D721Med (cell line): ENCODE measurements at places on chromosomes 12 and 14.

DNA sequence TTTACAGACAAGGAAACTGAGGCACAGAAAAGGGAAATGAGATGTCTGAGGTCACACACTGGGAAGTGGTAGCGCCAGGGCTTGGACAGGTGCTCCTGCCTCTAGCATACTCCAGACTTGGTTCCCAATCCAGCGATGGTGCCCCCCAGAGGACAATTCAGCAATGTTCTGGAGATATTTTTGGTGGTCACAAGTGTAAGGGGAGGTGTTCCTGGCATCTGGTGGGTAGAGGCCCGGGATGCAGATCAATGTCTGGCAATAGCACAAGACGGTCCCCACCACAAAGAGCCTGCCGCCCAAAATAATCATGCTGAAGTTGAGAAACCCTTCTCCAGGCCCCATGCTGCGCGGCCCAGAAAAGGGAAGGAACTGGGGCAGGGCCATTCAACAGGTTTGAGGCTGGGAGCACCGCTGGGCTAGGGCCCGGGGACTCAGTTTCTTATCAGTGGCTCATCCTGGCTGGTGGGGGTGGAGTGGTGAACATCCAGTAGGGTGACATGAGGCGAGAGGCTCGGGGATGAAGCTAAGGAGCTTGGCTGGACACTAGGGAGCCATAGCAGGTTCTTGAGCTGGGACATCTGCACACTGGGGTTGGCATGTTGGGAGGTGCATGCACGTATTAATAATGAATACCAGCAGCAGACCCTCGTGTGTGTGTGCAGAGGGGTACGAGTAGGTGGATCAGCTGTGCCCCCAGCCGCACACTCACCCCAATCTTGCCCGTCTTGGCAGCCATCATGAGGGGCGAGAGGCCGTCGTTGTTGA is 35.1 kb downstream of the TRPV4 start:
- no peak for DNase-seq

- no peak for DNase-seq
These were observed 185.7 kb downstream of the RIMBP2 start for GRCh38 chr12:130530429-130530828.

GRCh38 chr14:24780281-24780680 is 146.3 kb upstream of the GZMB start:
- DNase-seq, result no peak

DNA sequence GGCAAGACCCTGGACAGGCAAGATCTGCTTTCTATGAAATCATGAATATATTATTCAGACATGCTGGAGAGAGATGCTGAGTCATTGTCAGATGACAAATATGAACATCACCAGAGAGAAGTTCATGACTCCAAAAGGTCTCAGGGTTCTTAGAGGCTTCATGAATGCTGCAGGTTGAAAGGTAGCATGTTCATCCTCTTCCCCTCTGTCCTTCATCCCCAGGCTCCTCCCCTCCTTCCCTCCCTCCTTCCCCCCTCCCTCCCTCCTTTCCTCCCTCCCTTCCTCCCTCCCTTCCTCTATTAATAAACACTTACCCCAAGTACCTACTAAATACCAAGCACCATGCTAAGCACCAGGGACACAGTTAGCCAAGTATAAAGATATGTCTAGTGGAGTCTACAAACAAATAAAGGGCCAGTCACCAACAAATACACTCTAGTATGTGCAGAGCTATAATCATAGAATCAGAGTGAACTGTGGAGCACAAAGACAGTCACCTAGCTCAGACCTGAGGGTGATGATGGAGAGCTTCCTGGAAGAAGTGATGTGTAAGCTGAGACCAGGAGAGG is 46.2 kb downstream of the RPH3A start:
- DNase-seq, result no peak

DNA sequence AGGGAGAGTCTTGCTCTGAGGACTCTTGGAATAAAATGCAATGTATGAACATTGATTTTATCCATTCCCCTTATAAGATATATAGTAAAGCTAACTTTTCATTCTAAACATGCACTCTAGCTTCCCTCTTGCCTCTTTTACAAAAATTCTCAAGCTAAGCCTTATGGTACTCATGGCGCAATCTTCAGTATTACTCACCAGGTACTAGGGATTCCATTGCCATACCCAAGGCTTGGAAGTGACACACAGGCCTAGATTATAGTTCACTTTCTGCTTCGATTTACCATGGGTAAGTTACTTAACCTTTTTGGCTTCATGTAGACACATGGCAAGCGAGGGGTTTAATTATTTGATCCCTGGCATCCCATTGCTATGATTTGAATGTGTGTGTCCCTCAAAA is 331.5 kb downstream of the LRIG3 start:
- no peak for DNase-seq

DNA sequence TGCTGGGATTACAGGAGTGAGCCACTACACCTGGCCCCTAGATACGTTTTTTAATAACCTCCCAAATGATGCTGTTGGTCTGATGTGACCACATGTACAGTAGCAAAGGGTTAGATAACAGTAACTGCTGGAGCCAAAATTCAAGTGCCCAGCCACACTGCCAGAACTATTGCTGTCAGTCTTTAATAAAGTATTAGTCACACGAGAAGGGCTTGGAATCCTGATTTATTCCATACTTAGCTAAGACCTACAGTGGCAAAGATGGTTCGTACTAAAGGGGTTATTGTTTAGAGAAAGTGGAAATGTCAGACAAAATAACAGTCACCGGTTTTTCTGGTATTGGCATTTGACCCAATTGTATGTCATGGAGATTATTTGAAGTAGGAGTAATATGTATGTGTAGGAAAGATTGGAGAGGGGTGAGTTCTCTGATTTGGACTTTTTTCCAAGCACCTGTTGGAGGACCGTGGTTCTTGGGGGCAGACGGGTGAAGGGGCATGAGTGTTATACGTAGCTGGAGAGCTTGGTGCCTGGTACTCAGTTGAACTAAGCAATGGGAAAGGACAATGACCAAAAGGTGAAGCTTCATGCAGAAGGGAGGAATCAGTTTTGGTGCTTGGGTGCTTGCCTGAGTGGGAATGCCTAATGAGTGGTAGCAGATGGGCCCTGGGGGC is 9.7 kb downstream of the TUBA1C start:
- DNase-seq, result no peak

DNA sequence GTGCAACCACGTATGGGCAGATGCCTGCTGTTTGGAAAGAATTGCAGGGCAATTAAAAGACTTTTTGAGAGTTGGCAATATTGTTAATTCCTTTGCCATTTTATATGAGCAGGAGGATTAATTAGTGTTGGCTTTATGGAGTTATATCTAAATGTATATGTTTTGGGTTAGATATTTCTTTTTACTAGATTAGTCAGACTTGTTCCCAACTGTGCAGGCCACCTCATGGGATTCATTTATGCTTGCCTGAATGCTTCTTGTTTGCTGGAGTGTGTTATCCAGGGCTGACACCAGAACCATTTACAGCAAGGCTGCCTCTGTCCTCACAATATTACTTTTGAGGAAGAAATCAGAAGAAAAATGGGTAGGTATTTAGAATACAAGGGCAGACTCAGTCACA is 192.5 kb downstream of the KTN1 start:
- DNase-seq, result no peak

DNA sequence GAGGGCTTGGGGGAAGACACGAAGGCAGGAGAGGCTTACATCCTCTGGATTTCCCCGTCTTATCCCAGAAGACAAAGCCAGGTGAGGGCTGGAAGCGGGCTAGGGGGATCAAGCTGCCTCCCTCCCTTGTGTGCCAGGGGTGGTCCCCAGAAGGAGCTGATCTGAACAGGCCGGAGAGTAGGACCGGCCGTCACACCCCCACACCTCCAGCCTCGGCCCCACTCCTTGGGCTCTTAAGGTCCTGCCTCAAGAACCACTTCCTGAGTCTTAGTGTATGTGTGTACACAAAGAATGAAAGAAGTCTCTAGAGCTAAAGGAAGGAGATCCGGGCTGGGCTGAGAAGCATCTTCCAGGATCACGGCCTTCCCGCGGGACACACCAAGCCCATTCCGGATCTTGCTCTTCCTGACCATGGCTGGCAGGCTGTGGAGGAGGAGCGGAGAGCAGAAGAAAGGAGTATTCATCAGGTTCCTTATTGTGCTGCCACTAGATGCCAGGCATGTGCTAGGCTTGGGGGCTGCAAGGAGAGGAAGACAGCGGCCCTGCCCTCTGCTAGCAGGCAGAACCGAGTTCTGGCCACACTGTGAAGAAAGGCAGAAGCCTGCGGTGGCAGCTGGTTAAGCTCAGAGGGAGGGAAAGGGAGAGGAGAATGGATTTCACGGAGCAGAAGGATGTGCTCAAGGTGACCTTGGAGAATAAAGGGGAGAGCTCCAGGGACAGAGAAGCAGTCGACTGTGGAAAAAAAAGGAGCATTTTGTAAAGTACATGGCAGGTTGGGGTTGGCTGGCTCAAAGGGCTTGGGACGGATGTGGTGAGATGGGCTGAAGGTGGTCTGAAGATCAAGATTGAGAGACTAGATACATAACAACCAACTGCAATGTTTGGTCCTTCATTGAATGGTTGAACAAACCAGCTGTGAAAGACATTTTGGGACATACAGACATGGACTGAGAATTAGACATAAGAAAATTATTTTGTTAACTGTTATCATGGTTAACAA is 1.3 kb upstream of the CD63 start:
- no peak for DNase-seq

GRCh38 chr14:53743371-53743770 is 213.3 kb downstream of the BMP4 start:
- no peak for DNase-seq

GRCh38 chr12:51361161-51362016 is 14.9 kb upstream of the CELA1 start:
- no peak for DNase-seq

DNA sequence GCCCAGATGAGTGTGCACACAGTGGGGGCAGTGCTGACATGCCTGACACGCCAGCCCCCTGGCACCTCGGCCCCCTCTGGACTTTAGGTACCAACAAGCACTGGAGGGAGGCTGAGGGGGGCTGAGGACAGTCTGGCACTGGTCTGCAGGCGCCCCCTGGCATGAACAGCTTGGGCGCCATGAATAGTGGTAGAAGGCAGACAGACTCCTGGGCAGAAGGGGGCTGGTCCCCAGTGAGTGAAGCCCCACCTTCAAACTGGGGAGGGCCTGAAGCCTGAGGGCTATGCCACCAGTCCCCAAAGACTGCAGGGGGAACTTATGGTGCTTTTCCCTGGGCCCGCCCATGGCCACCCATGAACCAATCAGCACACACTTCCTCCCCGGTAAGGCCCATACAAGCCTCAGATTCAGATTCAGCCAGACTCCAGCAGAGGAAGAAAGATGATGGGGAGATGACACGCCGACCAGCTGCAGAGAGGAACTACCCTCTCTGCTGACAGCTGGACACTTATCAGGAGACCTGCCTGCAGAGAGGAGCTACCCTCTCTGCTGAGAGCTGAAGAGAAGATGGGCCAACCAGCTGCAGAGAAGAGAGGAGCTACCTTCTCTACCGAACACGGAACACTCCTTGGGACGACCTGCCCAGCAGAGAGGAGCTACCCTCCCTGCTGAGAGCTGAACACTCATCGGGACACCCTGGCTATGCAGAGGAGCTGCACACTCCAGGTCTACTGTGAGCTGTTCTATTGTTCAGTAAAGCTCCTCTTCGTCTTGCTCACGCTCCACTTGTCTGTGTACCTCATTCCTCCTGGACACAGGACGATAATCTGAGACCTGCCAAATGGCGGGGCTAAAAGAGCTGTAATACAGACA is 324.5 kb downstream of the PCNX1 start:
- DNase-seq, result no peak

DNA sequence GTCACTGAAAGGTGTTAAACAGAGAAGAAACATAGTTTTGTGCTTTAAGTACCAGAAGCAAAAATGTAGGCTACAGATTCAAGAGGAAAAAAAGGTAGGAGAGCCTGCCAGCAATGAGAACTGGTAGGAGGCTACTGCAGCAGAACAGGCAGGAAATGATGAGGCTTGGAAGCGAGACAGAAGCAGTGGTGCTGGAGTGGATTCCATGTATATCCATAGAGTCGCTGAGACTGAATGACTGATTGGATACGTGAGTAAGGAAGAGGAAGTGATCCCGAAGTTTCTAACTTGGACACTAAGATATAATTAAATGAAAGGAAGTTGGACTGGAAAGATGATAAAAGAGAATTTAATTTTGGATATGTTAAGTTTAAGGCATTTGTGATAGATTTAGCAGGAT is 45.0 kb upstream of the CCDC91 start:
- DNase-seq, result no peak

- DNase-seq, result no peak
These were observed 119.6 kb downstream of the NUAK1 start for GRCh38 chr12:106019144-106019543.

DNA sequence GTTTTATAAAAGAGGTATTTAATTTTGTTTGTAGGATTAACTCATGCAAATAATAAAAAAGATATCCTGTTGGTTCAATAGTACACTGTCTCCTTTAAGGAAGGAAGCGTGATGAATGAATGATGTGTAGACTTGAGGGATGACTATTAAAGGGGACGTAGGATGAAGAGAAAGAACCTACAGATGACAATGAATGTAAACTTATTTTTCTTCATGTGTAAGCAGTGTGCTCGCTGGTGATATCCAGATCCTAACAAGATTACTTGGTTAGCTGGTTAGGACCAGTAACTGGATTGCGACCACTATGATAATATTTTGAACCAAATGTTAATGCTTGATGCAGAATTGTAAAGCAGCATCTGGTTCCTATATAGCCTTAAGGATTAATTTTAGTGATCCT is 2.6 kb downstream of the ARF6 start:
- DNase-seq, result no peak

GRCh38 chr14:55572578-55572977 is 7.4 kb upstream of the KTN1 start:
- no peak for DNase-seq

DNA sequence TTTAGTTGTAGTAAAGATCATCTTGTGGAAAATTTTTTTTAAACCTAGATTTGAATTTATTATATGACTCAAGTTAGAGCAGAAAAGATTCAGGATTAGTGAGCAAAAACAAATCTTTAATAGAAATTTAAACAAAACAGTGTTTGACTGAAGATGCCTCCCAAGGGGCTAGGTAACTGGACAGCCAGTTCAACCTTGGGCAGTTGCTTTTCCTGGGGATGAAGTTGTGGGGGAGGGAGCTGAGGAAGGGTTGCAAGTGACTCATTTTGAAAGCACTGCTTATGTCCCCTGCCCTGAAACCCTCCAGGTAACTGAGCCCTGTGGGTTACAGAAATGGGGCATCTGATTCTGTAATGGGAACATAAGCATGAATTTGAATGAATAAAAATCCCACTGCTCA is 13.1 kb downstream of the CFAP54 start:
- no peak for DNase-seq

DNA sequence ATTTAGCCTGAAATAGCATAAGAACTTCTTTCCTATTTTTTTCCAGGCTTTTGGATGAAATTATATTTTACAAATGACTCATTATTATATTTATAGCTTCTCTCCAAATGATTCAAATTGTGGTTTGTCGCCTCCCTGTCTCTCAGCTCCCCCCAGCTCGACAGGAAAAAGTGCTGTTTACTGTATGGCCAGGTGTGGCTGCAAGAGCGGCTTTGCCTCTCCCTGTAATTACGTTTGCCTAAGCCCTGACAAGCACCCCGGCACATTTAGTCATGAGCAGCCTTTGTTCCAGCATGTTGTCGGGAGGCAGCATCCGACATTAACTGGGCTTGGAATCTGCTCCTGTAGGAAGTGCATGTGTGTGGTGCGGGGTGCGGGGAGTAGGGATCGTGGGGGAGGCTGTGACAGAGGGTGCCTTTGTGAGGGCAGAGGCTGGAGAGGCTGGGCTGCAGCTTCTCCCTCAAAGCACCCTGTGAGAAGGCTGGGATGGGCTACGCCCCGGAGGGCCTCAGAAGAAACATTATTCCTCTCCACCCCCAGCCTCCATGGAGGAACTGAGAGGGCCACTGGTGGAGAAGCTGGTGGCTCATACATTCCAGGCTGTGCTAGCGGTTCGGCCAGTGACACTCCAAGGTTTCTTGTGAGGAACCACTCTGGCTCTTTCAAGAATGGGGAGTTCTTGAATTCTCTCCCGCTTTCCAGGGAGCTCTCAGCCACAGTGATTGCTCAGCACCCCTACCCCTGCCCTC is 42.1 kb upstream of the CTDSP2 start:
- no peak for DNase-seq
